ENCODE measurements at places on chromosomes 2 and 18. TPM values are rescaled to one million over a fixed set of nuclear protein-coding genes. Genes with fewer than 3 reads are reported as not detected.

The TCF23 gene
- total RNA-seq: not detected

The ASPRV1 gene
- total RNA-seq: 0.61 TPM

The ZDBF2 gene
- total RNA-seq: 11.1 TPM

The PARD3B gene
- 2.6 TPM for total RNA-seq

The EFHD1 gene
- not detected for total RNA-seq

The KANSL1L gene
- total RNA-seq: 5.7 TPM

The IL18RAP gene
- total RNA-seq: not detected

The CYP27A1 gene
- total RNA-seq: 5.1 TPM

The GPC1 gene
- total RNA-seq: 20.5 TPM

The ANKRD62 gene
- total RNA-seq: not detected

The ACMSD gene
- not detected for total RNA-seq

The SPDYA gene
- total RNA-seq: 0.49 TPM

The KIF1A gene
- total RNA-seq: 5.6 TPM

The SERPINB4 gene
- total RNA-seq: not detected

The VWC2L gene
- total RNA-seq: not detected

The EVA1A gene
- 35.2 TPM for total RNA-seq

The TRPM8 gene
- total RNA-seq: 2.6 TPM

The TMEM163 gene
- total RNA-seq: 0.42 TPM

The SLC16A14 gene
- not detected for total RNA-seq

The MEP1B gene
- not detected for total RNA-seq

The NYAP2 gene
- total RNA-seq: not detected

The RELCH gene
- 13.7 TPM for total RNA-seq

The EPB41L3 gene
- total RNA-seq: 5.2 TPM

The ARL5A gene
- total RNA-seq: 41.8 TPM

The C1QL2 gene
- not detected for total RNA-seq

The RASGRP3 gene
- 0.45 TPM for total RNA-seq

The SATB2 gene
- total RNA-seq: 7.9 TPM

The ADD2 gene
- total RNA-seq: 20.1 TPM

The L3MBTL4 gene
- 0.72 TPM for total RNA-seq

The PTGR3 gene
- total RNA-seq: 12.8 TPM

Measured in A375 (cell line).